ENCODE measurements at places on chromosomes 4 and X.

DNA sequence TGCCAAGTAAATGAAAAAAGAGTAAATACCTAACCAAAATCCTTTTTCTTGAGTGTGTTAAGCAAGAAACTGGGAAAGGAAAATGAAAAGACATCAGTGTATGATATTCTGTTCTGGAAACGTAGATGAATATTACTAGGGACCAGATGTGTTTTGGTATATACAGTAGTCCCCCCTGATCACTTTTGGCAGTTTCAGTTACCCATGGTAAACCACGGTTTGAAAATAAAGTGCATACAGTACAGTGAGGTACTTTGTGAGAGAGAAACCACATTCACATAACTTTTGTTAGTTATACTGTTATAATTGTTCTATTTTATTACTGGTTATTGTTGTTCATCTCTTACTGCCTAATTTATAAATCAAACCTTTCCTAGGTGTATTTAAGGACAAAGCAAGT, 250.9 kb downstream of the TENM3 start:
- no peak for DNase-seq

DNA sequence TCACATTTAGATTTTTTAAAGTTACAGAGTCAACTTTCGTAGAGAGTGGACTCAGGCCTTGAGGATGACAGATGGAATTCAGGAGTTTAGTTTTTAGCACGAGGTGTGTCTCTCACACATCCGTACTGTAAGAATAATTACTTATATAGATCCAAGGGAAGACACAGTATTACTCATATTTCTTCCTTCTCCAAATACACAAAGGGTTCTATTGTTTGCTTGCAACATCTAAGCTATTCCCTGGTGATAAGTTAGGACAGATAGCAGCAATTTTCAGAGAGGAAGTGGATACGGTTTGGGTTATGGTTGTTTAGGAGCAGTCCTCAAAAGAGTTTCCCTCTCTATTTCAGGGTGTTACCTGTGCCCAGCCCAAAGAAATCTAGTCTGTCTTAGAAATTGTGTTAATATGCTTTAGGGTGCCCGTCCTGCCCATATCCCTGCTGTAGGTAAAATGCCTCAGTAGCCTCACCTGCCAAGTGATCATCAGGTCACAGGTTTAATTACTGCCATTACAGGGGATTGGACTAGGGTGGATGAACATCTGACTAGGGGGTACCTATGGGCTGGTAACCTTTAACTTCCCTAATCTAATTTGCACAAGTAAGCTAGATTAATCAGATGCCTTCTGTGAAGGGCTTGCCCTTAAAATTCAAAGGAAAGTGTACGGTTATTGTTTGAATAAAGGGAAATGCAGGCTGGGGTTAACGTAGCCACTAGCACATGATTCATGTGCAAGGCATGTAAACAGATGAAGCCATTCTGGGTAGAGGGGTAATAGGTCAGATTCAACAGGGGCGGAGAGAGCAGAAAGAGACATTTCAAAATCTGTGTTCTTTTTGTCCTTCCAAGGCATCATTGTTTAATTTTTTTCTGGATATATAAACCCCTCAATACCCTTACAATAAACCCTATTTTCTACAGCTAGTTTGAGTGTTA, 8.7 kb upstream of the PPP3CA start:
- no peak for DNase-seq

GRCh38 chr4:75016472-75016871, 83.6 kb downstream of the PARM1 start:
- no peak for DNase-seq

DNA sequence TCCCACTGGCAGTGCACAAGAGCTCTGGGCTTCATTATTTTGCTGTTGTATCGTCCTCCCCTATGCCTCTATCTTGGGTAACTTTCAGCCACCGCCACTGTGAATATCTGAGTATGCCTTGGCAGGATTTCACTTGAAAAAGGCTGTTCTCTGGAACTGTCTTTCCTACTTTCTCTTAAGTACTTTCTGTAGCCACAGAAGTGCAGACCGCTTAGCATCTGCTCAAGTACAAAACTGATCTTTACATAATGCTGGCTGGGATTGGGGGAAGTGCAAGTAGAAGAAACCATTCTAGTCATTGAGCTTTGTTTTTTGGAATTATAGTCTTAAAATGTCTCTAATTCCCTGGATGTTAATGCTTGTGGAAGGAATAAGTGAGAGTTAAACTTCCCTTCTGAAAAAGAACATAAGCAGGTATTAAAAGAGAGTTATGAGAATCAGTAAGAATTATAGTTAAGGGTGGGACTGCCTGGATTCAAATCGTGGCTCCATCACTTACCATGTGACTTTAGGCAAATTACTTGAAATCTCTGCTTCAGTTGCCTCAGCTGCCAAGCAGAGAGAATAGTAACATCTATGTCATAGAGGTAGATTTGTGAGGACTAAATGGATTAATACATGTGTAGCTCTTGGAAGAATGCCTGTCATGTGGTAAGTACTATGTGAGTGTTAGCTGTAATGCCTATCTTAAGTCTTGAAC, 77.5 kb downstream of the MID1IP1 start:
- no peak for DNase-seq

DNA sequence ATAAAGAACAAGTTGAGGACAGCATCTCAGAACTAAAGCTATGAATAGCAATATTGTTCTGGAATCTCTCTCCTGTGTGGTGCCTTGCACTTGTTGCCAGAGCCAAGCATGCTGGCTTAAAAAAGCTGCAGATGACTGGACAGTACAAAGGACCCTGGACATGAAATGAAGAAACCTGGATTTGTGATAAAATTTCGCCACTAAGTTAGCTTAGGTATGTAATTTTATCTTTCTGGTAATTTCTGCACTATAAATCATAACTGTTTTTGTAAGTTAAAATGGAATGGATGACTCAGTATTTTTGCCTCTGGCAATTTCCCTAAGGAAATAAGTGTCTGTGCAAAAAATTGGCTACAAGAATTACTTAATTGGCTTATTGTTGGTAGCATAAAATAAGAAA, 317.2 kb downstream of the CAMK2D start:
- DNase-seq = no peak

DNA sequence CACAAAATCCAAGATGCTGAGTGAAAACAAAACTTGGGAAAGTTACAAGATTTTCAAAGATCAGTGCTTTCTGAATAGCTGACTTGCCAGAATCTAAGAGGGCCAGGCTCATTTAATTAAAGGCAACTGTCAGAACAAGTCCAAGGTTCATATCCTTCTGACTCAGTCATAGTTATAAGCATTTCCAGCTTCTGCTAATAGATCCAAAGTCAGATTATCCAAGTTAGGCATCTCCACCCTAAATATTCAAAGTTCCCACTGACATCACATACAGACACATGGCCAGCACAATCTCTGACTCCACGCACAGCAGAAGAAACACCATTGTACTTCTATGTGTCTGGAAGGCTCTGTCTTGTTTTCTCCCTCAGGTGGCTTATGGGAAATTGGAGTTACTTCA, 41.8 kb downstream of the GASK1B start:
- no peak for DNase-seq

- DNase-seq = no peak
Observed at GRCh38 chr4:77040854-77041725, 34.7 kb downstream of the CCNI start.

DNA sequence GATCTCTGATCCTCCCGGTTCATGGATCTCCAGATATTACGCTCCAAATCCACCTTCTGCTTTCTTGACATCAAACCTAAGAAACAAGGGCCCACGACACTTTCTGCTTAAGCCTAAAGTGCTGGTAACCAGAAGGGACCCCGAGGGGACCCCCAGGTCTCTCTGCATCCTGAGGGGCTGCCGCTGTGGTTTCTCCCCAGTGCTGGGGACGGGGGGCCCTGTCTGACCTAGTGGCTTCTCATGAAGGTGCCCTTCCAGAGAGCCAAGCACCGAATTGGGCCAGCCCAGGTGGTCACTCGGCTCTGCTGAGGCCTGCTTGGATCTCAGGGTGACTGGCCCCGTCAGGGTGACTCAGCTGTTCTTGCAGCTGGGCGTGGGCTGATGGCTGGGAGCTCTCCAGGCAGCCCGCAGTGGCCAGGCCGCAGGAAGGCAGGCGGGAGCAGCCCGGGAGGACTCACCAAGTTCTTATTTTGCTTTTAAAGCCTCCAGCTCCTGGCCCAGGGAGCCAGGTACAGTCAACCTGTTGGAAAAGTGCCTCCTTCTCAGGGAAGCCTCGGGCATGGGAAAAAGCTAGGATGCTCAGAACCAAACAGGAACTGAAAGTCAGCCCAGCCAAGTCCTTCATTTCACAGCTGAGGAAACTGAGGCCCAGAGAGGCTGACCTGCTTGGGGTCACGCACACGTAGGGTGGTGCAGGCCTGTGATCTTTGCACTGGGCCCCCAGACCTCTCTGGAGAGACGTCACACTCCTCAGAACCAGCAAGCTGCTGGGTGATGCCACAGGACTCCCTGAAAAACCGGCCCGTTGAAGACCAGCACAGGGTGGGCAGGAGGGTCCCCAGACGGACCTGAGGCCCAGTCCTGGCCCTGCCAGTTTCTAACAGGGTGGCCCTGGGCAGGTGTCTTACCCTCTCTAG, 16.7 kb downstream of the BLOC1S4 start:
- no peak for DNase-seq

DNA sequence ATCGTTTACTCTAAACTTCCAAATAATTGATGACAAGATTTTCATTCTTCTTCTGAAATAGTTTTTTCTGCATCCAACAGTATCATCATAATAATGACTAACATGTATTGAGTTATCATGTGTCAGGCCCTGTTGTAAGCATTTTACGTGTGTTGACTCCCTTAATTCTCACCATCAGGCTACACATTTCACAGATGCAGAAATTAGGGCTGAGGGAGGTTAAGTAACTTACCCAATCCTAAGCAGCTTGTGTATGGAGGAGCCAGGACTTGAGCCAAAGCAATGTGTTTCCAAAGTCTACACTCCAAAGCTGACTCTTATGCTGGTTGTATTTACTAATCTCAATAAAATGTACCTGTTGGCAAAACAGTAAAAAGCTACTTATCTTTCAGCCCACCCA, 11.2 kb upstream of the KDR start:
- DNase-seq = no peak

DNA sequence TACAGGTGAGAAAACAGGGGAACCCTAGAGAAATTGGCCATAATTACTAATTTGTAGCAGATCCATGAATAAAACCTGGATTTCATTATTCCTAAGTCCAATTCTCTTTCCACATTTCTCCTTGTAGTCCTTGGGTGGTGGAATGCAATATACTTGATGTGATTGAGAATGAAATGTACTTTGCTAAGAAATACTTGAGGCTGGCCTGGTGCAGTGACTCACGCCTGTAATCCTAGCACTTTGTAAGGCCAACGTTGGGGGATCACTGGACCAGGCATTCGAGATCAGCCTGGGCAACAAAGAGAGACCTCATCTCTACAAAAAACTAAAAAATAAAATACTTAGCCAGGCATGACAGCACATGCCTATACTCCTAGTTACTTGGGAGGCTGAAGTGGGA, 15.9 kb downstream of the TMEM184C start:
- no peak for DNase-seq

DNA sequence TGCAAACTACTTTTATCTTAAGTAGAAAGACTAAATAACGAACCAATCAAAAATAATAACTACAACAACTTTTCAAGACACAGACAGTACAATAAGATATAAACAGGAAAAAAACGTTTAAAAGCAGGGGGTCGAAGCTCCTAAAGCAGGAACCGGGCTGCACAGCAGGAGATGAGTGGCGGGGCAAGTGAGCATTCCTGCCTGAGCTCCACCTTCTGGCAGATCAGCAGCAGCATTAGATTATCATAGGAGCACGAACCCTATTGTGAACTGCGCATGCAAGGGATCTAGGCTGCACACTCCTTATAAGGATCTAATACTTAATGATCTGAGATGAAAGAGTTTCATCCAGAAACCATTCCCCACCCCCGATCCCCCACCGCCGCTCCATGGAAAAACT, 146.2 kb downstream of the TEX11 start:
- DNase-seq = no peak

DNA sequence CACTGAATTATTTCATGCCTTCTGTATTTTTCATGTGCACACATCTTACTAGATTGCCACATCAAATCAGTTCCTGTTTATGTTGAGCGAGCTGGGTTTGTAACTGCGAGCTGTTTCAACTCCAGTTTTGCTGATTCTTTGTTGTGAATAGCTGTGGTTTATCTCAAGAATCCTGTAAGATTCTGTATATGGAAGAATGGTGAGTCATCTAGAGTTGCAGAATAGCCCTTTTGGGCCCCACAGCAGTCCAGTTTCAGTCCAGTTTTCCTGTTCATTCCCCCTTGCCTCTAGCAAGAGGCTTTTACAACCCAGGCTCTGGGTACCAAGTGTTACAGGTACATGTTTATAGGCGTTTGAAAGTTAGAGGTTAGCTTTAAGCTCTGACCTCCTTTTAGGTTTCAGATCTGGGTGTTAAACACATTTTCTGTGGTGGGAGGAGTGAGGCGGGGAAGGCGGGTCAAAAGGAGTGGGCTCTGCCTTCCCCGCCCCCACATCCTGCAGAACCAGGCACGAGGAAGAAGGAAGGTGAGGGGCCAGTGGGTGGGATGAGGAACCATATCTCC, 32.7 kb downstream of the TBC1D14 start:
- DNase-seq = no peak

Measured in SK-N-DZ (cell line).